Activated CD4-positive, alpha-beta T cell treated with anti-CD3 and anti-CD28 coated beads, Interleukin-2, amount 50 U/mL, for 16 hours (primary cell): ENCODE measurements at places on chromosomes 3 and 15.
A peak's percentile ranks its signal among the peaks of the same experiment; 100 is the strongest.

GRCh38 chr15:77964193-77964592, 113.3 kb downstream of the TBC1D2B start:
- no peak for DNase-seq

- no peak for DNase-seq
These were observed 43.7 kb upstream of the ADPGK start for GRCh38 chr15:72827226-72827625.

DNA sequence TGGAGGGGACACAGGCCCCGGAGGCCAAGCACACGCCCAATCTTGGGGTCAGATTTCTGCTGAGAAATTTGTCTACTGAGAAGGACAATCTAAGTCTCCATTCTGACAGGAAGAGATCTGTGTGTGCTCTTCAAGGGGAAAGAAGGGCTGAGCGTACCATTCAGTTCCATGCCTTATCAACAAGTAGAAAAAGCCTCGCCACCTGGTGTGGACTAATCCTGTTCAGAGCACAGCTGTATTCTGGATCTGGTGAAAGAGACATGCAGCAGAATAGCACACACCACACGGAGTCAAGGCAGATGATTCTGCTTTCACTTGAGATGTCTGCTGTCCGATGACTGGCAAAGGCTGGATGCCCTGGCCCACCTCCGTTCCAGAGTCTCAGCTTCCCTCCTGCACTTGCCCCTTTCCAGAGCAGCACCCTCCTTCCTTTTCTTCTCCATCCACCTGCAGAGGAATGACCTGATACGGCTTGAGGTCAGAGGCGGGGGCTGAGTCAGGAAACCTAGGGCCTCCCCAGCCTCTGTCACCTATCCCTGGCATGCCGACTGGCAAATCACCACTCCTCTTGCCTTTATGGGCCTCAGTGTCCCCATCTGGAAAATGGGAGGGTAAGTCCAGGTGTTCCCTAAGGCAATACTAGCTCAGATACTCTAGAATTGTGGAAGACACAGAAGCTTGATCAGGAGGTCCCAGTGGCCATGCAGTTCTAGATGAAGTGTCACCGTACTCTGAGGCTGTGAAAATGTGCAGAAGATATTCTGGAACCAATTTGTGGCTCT, 36.9 kb upstream of the CTSH start:
- DNase-seq, result no peak

- DNase-seq, result no peak
These were observed 278.5 kb downstream of the PLOD2 start for GRCh38 chr3:145882436-145882835.

DNA sequence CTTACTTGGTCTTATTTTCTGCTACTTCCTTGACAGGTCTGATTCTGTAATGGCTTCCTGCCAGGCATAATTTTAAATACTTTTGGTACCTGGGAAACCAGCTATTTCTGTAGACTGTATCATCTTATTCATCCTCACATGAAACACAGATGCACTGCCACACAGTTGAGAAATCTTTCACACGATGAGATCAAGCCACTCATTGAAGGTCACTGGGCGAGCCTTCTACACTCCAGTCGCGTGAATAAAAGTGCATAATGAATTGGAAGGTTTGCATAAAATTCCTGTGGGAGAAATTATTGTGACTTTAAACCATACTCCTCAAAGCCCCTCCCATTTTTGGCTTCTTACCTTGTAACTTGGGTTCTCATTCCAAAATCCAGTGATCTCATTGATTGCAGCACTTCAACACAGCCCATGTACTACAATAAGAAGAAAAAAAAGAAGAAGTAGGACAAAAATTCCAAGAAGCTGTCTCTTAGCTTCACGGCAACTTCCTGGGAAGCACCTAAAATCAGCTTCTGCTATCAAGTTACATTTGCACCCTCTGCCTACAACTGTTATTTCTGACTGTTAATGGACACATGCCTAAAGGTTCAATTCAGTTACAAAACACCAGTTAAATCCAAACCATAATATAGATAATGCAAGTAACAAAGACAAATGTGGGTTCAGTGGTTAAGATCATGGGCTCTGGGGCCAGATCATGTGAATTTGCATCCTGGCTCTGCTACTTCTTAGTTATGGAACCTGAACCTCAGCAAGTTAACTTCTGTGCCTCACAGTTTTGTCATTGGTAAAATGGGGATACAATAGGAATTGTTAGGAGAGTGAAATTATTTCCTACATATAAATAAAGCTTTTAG, 39.0 kb downstream of the SHC4 start:
- DNase-seq, result peak; percentile 41

GRCh38 chr3:119340014-119340413, 45.8 kb downstream of the ARHGAP31 start:
- DNase-seq, result no peak
